ENCODE measurements at places on chromosomes 1 and 21.

- no peak for DNase-seq
Observed at GRCh38 chr1:233393926-233394680, 66.6 kb downstream of the MAP3K21 start.

DNA sequence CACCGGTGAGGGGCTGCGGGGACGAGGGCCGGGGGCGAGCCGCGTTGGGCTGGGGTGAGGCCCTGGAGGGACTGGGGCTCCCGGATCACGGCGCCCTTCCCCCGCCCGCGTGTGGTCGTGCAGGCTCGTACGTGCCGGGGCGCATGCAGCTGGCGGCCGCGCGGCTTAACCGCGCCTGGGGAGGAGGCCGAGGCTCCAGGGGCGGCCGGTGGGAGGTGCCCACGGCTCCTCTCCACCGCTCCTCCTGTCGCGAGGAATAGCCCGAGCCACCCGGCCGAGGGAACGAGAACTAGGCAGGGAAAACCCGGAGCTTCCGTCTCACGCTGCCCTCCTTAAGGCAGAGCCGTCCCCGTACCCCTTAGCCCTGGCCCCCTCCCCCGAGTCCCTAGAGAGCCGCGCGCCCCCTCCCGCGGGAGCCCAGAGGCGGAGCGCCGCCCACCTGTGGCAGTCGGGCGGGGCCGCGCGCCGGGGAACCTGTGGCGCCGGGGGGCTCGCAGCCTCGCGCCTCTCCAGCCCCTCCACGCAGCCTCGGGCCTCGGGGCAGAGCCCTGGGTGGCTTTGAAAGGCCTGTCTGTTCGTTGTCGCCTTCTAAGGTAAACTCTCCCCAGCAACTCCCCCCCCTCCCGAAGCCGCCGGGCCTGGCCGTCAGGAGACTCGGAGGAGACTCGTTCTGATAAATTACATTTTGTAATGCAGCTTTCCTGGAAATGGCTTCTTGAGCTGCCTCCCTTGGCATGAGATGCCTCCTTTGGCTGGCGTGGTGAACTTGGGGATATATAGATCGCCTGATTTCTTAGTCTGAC lies 746 bp downstream of the AK4 start:
- peak; percentile 69 for DNase-seq

GRCh38 chr1:109802901-109803561 lies 39.3 kb upstream of the EPS8L3 start:
- peak; percentile 21 for DNase-seq

DNA sequence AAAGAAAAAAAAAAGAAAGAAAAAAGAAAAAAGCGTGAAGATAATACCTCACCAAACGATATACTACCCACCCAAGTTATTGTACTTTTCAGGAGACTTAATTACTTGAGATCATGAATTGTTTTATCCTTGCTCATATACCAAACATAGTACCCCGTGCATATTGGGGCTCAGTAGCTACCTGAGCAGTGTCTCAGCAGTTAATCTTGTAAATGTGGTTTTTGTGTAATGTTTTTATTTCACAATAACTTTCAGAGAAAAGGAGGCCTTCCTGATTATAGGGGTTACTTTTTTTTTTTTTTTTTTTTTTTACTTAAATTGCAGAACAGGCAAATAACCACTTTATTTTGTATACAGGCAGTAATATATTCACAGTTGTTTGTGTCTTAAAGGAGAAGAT lies 80.3 kb downstream of the OSBPL9 start:
- no peak for DNase-seq

- no peak for DNase-seq
Observed at GRCh38 chr1:153057375-153057774, at the start of gene SPRR2A. Gene SPRR2A (minus strand): TSS chr1:153057512. CDS start chr1:153056735, 777 bp downstream.

DNA sequence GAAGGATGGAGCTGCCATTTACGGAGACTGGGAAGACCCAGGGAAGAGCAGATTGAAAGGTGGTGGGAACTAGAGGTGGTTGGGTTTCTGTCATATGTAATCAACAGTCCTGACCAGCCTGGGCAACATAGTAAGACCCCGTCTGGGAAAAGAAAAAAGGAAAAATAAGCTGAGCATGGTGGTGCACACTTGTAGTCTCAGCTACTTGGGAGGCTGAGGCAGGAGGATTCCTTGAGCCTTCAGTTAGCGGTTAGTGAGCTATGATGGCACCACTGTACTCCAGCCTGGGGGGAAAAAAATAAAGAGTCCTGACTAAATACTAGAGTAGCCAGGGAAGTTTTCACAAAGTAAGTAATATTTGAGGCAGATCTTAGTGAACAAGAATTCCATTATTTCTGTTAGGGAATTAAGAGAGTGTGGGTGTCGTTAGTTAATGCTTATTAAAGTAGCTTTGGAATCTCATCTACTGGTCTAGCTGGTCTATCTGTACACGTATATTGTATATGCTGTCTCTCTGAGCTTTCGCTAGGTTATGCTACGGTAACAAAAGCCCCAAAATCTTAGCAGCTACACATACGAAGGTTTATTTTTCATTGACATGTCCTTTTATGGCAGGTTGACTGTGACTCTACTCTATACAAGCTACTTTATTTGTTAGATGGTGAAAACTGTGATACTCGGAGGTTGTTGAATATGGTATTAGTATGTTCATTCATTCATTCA lies 4.4 kb downstream of the NBPF1 start:
- DNase-seq = no peak

- DNase-seq = no peak
Observed at GRCh38 chr1:173467426-173467825, 9.7 kb upstream of the PRDX6 start.

DNA sequence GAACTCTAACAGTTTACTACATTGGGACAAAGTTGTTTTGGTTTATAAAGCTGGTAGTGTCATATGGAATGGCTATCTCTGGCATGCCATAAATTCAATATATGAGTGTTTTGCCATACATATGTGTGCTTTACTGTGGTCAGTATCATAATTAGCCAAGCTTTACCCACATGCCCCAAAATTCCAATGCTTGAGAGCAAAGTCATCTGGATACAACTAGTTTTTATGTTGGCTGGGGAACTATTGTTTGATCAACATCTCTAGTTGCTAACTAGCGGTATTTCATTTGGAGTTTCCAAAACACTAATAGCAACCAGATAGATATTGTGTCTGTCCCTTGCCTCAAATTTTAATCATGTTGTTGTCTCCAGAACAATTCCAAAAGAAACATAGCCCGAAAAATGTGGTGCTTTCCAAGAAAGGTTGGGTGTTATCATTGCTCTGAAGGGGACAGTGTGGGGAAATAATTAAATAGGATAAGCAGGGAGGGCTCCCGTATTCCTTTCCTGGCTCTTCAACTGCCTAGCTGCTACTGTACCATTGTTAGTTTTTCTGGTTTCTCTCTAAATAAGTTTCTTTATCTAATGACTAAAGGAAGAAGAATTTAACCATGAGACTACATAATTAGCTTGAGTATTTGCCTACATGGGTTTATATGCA lies 136.1 kb downstream of the TGFB2 start:
- no peak for DNase-seq

GRCh38 chr1:218347723-218348627 lies 2.8 kb downstream of the TGFB2 start:
- peak; percentile 88 for DNase-seq

DNA sequence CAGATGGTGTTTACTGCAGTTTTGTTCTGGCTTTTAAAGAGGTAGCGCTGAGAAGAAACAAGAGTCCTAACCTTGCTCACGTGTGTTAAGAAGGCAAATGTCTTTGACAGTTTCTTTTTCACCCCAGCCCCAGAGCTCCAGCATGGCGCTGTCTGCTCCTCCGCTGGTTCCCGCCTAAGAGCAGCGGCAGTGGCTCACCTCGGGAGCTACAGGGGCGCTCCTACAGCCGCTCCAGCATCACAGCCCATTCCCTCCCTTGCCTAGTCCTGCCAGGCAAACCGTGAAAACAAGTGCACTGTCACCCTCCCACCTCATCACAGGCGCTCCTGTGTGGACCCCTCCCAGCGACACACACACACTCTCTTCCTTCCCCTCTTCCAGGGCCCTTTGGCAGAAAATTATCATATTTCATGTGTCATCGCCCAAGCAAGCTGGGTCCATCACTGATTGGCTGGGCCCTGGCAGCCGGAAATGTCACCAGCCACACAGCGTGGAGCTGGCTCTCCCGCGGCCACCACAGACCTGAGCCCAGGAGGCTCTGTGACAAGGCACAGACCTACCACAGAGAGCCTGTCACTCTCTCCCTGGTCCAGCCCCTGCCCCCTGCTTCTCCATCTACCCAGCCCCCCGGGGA lies 1.2 kb upstream of the HIVEP3 start:
- peak; percentile 33 for DNase-seq

DNA sequence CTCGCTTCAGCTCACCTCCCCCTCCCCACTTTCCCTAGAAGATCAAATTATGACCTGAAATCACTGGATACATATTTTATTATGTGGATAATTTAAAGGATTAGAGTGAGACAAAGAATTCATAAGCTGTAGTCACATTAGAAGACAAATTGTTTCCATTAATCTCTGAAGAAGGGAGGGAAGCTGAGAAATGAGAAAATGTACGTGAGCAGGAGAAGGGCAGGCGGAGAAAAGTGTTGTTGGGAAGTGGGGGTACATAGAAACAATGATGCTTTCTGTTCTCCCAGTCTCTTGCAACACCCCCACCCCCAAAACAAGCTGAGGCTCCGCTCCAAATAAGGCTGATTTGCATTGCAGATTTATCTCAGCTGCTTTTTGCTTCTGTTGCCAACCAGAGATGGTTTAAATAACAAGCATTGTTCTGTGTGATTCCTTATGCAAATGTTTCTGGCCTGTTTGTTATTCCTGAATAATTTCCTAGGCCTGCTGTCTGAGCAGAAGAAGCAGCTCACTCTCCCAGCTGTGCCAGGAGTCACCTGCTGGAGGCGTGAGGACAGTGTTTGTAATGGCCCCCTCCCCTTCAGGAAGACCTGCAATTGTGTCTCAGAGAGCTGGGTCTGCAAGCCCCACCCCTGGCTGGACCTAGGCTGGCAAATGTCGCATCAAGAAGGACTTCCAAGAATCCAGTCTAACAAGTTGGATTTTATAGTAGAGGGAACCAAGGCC lies 121.8 kb upstream of the TNR start:
- no peak for DNase-seq

DNA sequence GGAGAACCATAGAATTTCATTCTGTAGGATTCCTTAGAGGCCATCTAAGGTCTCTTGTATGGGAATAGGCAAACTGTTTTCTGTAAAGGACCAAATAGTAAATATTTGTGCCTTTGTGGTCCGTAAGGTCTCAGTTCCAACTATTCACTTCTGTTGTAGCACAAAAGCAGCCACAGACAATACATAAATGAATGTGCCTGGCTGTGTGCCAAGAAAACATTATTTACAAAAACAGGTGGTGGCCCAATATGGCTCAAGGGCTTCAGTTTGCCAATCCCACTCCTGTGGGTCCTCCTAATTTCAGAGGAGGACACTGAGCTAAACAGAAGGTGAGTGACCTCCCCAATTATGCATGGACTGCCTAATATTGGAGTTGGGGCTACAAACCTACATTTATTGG lies 67.6 kb upstream of the EDEM3 start:
- no peak for DNase-seq

DNA sequence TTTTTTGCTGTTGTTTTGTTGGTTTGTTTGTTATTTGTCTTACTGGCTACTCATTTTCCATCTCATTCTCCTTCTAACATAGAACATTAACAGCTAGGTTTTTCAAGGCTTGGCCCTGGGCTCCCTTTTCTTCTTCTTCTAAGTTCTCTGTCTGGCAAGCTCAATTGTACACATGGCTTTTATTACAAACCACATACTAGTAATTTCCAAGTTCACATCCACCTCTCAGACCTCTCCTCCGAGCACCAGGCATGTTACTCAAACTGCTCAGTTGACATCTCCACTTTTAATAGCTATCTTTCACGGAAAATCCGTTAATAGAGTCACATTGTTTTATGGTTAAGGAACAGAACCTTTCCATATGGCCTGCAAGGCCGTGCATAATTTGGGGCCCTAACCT lies 736.9 kb upstream of the ADAMTS5 start:
- no peak for DNase-seq

GRCh38 chr1:58545591-58546519 lies 671 bp downstream of the OMA1 start:
- DNase-seq = peak; percentile 91

- peak; percentile 93 for DNase-seq
Observed at GRCh38 chr1:118988186-118989005, at the start of gene TBX15. Gene TBX15 (minus strand): TSS chr1:118988343. CDS start chr1:118987795, 548 bp downstream.

- no peak for DNase-seq
Observed at GRCh38 chr1:19157653-19158052, 52.4 kb downstream of the UBR4 start.

DNA sequence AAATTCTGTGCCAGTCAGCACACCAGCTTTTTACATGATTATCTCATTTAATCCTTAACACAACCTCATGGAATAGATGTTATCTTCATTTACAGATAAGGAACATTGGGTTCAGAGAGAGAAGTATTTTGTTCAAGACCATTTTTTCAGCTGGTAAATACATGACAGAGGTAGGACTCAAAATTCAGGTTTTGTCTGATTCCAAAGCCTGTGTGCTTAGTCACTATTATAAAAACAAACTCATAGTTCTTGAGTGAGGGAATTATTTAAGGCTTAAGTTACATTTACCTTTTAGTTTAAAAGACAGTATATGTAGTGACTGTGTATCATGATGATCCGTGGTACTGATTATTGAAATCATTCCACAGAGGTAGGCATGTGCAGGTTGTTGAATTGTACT lies 125.2 kb downstream of the MAGI3 start:
- DNase-seq = no peak

DNA sequence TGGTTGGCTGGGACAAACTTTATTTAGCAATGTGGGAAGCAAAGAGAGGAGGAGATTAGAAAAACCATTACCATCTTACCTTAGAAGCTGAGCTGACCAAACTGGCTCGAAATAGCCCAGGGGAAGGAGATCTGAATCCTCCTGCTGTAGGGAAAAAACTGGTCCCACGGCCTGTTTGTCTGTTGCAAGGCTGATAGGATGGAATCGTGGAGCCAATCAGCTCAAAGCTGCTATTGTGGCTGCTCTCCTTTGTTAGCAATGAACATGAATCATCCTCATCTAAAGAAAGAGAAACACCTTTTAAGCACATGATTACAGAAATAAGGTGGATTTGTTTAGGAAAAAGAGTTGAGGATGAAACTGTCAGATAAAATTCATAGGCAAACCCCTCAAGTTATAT lies 21.5 kb downstream of the CLSPN start:
- DNase-seq = no peak

GRCh38 chr1:183933528-183934179 lies 103.9 kb downstream of the COLGALT2 start:
- no peak for DNase-seq

DNA sequence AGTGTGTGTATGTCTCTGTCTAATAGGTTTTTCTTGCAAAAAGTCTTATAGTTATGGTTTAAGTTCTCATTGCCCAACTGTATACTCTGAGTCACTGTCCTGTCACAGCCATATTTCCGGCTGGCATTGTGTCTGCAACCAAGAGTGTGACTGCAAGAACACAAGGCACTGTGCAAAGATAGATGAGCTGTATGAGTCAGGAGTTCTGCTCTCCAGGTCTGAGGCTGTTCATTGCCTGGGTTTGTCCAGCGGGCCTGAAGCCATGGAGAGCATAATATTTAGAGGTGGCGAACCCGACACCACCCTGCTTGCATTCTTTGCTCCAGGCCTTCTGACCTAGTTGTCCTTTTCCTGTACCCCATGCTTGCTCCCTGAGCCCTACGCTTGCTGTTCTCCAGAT lies 50.9 kb upstream of the CNIH3 start:
- no peak for DNase-seq

GRCh38 chr1:175054736-175055135 lies 12.9 kb upstream of the TNN start:
- DNase-seq = no peak

GRCh38 chr1:199002661-199003060 lies 363.8 kb downstream of the PTPRC start:
- DNase-seq = peak; percentile 54

Data from femur (tissue), 1 donor.